CD4-positive, alpha-beta T cell treated with Interleukin-6 for 4 hours (primary cell): ENCODE measurements at places on chromosomes 1 and 21.

DNA sequence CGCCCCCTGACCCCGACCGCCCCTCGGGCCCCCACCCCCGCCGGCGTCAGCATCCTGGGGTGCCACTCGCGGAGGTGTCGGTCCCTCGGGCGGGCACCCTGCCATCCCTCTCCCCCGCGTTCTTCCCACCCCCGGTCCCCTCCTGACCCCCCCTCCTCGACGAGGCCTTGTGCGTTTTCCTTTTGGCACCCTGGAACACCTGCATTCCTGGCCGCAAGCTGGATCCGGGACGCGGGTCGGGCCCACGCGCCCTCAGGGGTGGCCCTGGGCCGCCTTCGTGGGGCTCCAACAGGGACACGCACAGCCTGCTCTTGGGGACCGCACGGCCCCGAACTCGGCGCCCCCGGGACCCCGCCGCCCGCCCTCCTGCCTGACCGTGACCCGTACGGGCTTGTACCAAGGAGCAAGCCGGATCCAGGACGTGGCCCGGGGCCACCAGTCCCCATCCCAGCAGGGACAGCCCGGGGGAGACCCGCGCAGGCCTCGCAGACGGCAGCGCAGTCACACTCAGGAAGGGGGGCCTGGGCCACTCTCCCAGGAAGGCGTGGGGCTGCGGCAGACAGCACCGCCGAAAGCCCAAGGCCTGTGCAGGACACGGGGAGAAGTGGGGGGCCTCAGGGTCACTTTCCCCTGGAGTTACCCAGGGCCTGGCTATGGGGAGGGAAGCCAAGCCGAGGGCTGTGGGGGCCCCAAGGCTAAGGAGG, 579 bp upstream of the SLC19A1 start:
- no peak for DNase-seq

DNA sequence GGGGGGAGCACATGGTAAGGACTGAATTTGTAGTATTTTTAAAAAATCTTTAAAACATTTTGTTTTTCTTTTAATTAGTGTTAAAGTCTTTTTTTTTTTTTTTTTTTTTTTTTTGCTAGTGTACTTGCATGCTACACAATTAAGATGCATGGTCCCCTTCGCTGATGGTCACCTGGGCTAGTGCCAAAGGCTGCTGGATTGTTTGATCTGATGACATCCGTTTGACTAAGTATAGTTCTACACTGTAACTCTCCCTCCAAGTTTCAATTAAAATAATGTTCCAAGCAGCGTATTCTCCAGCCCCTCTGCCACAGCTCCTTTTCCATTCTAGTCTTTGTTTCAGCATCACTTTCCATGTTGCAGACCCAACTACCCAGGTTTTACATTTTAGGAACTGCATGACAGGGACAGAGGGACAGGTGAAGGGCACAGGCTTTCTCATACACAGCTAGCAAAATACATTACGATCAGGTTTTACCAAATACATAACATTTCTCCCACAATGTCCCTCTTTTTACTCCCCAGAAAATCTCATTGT, 852 bp upstream of the RAVER2 start:
- DNase-seq, result no peak

- no peak for DNase-seq
These were observed 54.7 kb downstream of the NEGR1 start for GRCh38 chr1:72227667-72228066.

GRCh38 chr1:219812086-219812485, 116.3 kb downstream of the SLC30A10 start:
- no peak for DNase-seq

DNA sequence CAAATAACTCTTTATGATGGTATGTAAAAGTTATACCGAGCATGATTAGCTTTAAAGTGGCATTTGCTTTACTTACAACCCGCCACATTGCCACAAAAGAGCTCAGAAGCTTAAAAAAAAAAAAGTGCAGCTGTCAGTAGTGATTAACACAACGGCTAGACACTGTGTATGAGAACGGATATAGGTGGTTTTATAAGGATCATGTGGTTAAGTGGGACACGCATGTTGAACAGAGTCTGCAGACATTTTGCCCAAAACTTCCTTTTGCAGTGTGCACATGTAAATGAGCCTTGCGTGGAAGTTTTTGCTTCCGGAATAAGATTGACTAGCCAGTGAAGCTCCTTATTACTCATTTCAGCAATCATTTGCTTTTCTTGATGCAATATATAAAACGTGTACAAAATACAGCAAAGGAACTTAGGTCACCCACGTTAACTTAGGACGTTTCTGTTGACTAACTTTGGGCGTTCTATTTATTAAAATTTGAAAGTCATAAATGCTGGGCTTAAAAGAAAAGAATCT, 58.7 kb upstream of the RGS1 start:
- DNase-seq, result peak; percentile 66

GRCh38 chr1:230084408-230085177, 17.6 kb downstream of the GALNT2 start:
- peak; percentile 36 for DNase-seq

DNA sequence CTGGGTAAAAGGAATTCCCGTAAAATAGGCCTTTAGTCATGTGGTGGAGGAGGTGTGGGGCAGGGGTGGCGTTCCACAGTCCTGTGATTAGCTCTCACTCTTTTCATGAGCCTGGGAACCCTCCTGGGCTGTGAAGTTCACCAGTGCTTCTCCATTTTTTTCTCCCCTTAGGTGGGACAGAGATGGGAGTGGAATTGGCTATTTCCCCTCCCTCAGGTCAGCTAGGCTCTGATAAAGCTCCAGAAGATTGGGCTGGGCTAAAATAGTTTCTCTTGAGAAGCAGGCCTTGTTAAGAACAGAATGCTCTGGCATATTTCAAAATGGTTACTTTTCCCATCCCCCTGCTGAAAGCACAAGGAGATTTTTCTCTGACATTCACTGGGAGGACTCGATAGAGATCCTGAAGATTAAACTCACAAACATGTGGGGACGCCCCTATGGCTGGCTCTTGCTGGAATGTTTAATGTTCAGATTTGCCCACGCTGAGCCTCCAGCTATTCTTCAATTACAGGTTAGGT, 33.4 kb upstream of the SLC2A1 start:
- DNase-seq, result no peak

- DNase-seq, result no peak
These were observed 133.8 kb upstream of the C1orf105 start for GRCh38 chr1:172286629-172287076.

- peak; percentile 100 for DNase-seq
These were observed at the start of gene CAP1 for GRCh38 chr1:40040511-40041465. Gene CAP1, plus strand, starts transcription at chr1:40040729. Its CDS starts 18,618 bp downstream, at chr1:40059347.

GRCh38 chr21:45306832-45307571, 19.3 kb upstream of the POFUT2 start:
- no peak for DNase-seq

DNA sequence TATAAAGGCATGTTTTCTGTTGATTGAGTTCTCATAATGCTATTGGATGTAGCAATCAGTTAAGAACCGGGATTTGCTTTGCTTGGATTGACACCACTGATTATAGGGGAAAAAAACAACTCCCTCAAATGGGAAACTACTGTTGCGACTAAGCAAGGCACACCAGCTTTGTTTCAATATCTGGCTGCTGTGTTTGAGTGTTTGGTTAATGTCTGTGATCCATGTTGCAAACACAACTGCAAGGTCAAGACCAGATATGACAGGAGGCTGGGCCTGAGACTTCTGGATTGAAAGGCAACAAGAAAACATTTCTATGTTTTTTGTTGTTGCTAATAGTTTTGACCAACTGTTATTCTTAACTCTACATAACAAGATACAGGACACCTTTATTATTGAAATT, 50.7 kb downstream of the MTR start:
- DNase-seq, result no peak

- DNase-seq, result no peak
These were observed 73.2 kb upstream of the QSOX1 start for GRCh38 chr1:180081474-180081873.

- no peak for DNase-seq
These were observed 459.5 kb upstream of the CXADR start for GRCh38 chr21:17053321-17053720.

GRCh38 chr1:47611992-47612391, 174.1 kb downstream of the FOXD2 start:
- DNase-seq, result no peak

GRCh38 chr1:94025383-94026340, 95.3 kb downstream of the ABCA4 start:
- no peak for DNase-seq

GRCh38 chr1:245621589-245621988, 466.8 kb downstream of the KIF26B start:
- DNase-seq, result no peak

GRCh38 chr1:239367196-239367810, 19.1 kb upstream of the CHRM3 start:
- DNase-seq, result no peak

GRCh38 chr1:227883641-227884301, 64.0 kb downstream of the WNT9A start:
- no peak for DNase-seq

DNA sequence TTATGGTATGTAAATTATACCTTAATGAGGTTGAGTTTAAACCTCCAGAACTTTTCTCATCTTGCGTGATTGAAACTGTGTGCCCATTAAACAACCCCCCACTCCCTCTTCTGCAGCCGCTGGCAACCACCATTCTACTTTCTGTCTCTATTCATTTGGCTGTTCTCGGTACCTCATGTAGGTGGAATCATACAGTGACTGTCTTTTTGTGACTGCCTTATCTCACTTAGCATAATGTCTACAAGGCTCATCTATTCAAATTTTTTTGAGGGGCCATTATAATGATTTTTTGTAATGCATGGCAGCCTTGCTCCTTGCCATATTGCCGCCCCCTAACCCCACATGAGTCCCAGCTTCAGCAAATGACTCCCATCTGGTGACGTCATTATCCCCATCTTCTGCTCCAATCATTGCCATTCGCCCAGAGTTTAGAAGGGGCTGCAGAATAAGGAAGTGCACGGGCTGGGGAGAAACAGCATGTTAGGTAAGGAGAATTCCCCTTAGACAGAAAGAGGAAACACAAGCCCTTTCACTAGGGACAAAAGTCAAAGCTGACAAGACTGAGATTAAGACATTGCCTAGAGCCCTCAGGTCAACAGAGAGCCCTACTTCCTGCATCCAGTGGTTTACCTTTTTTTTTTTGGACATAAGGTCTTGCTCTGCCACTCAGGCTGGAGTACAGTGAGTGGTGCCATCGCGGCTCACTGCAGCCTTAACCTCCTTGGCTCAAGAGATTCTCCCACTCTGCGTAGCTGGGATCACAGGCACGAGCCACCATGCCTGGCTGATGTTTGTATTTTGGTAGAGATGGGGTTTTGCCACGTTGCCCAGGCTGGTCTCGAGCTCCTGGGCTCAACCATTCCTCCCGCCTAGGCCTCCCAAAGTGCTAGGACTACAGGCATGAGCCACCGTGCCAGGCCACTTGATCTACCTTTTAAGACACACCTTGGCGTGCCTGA, 78.4 kb upstream of the ERRFI1 start:
- no peak for DNase-seq

DNA sequence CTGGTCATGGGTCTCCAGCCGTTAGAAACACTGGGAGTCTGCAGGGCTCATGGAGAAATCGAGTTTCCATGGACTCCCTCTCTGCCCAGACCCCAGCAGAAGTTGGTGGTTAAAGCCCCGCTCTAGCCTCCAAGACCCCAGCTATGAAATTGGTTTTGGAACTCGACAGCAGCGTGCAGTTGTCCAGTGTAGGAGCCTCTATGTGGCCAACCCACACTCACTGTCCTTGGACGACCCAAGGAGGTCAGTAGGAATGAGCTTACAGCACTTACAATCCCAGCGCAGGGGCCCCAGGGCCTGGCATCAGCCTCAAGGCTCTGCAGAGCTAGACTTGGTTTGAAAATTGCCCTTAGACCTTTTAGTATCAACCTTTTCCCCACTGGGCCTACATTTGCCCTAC, 3.2 kb upstream of the PRDM16 start:
- DNase-seq, result no peak

GRCh38 chr1:157639800-157640199, 41.9 kb upstream of the FCRL4 start:
- DNase-seq, result no peak

GRCh38 chr1:41794031-41794430, 124.7 kb downstream of the HIVEP3 start:
- DNase-seq, result no peak

- no peak for DNase-seq
These were observed 31.5 kb downstream of the WNT2B start for GRCh38 chr1:112540226-112540794.

DNA sequence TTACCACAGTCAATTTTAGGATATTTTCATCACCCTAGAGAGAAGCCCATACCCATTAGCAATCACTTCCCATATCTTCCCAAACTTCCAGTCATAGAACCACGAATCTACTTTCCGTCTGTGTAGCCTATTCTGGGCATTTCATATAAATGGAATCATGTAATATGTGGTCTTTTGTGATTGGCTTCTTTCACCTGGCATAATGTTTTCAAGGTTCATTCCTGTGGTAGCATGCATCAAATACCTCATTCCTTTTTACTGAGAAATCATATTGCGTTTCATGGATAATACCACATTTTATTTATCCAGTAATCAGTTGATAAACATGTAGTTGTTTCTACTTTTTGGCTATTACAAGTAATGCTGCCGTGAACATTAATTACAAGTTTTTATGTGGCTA, 21.5 kb downstream of the DESI2 start:
- no peak for DNase-seq

- DNase-seq, result no peak
These were observed 336.4 kb downstream of the NTNG1 start for GRCh38 chr1:107477233-107477632.

DNA sequence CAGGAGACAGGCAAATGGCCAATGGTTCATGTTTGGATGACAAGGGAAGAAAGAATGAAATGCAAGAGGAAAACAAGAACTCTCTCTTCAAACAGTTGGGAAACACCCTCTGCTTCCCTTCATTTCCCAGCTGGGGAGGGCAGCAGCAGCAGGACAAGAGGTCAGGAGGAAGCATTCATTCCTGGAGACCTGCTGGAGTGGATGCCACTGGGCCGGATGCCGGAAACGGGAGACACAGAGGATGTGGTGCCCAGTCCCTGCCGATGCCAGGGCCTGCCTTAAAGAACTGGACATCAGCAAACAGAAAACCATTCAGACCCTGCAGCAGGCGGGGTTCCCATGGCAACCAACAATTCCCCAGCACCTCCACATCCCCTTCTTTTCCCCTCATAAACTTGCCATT, 102.3 kb upstream of the ZNF648 start:
- no peak for DNase-seq

DNA sequence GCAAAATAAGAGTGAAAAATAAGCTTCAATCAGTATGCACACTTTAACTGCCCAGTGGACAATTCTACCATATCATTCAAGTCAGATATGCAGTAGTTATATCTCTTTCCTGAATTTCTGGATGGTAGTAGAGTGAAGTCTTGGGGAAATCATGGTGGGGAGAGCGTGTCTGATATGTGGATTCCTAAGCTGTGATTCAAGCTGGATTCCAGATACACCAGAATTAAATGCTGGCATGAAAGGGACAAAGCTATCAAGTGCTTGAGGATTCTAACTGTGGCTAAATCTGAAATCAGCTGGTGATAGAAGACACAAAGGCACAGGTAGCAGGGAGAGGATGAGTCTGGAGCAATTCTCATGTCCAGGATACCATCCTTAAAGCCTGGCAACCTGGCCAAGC, 323.5 kb downstream of the DUSP10 start:
- DNase-seq, result no peak

GRCh38 chr1:239816081-239816782, 275.5 kb upstream of the FMN2 start:
- DNase-seq, result no peak
